ENCODE measurements at places on chromosomes 2 and 18. TPM values are rescaled to one million over a fixed set of nuclear protein-coding genes. Genes with fewer than 3 reads are reported as not detected.

The BOLL gene
- total RNA-seq, result not detected

The IWS1 gene
- total RNA-seq, result 43.0 TPM

The LINC00305 gene
- total RNA-seq, result not detected

The RBKS gene
- 1.6 TPM for total RNA-seq

The FKBP1B gene
- total RNA-seq, result 7.0 TPM

The CHRNG gene
- not detected for total RNA-seq

The B3GNT7 gene
- under 0.01 TPM for total RNA-seq

The ZNF396 gene
- total RNA-seq, result 2.8 TPM

The RMC1 gene
- total RNA-seq, result 27.3 TPM

The SAG gene
- not detected for total RNA-seq

The TMEM178A gene
- total RNA-seq, result 1.3 TPM

The UGT1A3 gene
- not detected for total RNA-seq

The FSIP2 gene
- total RNA-seq, result under 0.01 TPM

The ERBB4 gene
- total RNA-seq, result not detected

The GPR17 gene
- total RNA-seq, result not detected

The GCG gene
- 0.14 TPM for total RNA-seq

The MAL gene
- total RNA-seq, result not detected

The RIT2 gene
- not detected for total RNA-seq
